D341Med (cell line): ENCODE measurements at places on chromosomes 13 and 19.

DNA sequence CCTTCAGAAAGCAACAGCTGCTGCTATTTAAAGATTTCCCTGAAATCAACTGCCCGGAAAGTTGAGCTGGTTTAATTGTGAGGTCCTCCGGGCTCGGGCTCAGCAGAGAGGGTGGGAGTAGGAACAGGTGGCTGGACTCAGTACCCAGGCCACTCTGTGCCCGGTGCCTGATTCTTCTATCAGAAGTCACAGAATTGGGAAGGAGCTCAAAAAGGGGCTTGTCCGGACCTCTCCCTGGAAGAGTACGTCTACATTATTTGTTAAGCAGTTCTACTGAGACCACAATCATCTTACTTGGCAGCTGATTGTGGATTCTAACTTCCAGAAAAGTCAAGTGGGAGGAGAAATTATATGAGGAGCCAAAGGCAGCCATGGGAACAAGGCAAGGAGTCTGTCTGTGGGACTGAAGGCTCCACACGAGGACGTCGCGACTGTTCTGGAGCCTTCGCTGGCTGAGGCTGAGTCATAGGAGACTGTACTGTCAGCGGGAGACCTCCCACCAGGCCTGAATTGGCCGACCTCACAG, 91.7 kb upstream of the ANKRD10 start:
- no peak for DNase-seq

- no peak for DNase-seq
Observed at GRCh38 chr19:2791876-2792275, 6.6 kb downstream of the THOP1 start.

DNA sequence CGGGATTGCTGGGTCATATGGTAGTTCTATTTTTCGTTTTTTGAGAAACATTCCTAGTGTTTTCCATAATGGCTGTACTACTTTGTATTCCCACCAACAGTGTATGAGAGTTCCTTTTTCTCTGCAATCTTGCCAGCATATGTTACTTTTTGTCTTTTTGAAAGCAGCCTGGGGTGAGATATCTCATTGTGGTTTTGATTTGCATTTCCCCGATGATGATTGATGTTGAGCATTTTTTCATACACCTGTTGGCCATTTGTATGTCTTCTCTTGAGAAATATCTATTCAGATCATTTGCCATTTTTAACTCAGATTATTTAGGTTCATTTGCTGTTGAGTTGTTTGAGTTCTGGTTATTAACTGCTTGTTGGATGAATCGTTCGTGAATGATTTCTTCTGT, 18.5 kb upstream of the ATP12A start:
- no peak for DNase-seq

GRCh38 chr13:110644892-110645521, 29.7 kb downstream of the NAXD start:
- DNase-seq, result peak; percentile 57

GRCh38 chr19:55176076-55176475, 4.0 kb downstream of the SYT5 start:
- DNase-seq, result no peak

DNA sequence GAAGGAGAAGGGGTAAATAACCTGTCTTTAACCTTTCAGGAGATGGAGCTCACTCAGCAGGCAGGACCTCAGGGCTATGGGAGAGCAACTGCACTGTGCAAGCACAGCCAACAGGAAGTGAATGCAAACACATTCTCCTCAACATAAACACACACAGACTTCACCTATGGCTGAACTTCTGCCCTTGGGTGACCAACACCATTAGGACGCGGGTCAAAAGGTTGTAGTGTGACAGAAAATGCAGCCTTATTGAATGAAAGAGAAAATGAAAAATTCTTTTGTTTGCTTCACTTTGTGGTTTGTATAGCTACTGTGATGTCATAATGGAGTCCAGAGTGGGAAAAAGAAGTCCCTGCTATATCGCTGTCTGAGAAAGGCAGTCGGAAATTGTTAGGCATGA, 323.0 kb downstream of the NDFIP2 start:
- no peak for DNase-seq

GRCh38 chr19:16327911-16328823, 3.5 kb downstream of the KLF2 start:
- no peak for DNase-seq

DNA sequence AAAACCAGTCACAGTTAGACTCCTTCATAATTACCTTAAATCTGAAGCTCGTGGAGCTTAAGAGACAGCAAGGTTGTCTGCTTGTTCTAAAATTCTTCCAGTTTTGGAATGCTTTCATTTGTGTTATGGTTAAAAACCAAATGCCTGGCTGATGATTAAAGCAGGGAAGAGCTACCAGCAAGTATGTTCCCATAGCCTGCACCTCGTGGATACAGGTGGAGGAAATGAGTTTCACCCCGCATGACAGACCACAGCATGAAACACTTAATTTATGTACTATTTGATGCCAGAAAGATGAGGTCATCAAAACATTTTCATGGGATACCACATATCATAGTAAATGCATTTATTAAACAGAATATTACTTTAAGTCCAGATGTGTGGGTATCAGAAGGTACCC, 416 bp upstream of the DOCK9 start:
- no peak for DNase-seq

DNA sequence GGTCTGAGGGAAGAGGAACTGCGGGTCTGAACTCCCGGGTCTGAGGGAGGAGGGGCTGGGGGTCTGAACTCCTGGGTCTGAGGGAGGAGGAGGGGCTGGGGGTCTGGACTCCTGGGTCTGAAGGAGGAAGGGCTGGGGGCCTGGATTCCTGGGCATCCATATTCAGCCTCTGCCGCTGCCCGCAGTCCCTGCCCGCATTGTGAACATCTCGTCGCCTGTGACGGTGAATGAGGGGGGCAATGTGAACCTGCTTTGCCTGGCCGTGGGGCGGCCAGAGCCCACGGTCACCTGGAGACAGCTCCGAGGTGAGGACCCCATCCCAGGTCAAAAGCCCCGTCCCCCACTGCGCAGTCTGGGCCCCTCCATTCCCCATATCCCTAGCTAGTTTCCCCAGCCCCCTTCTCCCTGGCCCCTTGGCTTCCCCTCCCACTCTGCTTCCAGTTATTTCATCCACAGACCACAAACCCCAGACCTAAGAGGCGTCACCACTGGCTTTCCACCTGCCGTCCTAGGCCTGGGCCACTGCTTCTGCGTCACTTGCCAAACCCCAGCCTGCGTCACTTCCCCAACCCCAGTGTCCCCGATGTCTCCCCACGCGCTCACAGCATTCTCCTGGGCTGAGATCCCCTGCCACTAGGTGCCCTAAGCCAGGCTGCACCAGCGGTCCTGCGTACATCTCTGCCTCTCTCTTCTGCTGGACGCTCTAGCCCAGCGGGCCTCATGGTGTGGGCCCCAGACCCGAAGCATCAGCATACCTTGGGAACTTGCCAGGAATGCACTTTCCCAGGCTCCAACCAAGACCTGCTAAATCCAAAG, 13.9 kb downstream of the IGLON5 start:
- DNase-seq, result peak; percentile 25

DNA sequence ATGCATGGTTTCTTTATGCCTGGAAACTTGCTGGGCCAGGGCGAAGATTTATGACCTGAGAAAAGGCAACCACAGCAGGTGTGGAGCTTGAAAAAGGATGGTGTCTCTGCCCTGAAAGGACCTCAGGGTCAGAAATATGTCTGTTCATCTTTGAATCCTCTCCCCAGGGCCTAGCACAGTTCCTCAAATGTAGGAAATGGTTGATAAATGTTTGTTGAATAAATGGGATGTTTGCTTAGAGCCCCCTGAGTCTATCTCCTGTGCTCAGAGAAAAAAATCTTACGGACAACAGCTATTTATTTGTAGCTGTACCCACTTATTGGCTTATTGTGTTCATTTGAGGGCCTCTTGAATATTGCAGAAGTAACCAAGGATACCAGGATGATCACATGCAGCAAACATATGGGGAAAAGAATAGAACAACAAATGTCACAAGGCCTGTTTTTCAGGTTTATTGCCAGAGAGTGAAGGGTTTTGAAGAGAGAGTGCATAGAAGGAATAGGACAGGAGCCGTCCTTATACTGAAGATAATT, 114.5 kb downstream of the KLF5 start:
- DNase-seq, result no peak

- no peak for DNase-seq
Observed at GRCh38 chr19:40717325-40717879, 490 bp downstream of the ITPKC start.

DNA sequence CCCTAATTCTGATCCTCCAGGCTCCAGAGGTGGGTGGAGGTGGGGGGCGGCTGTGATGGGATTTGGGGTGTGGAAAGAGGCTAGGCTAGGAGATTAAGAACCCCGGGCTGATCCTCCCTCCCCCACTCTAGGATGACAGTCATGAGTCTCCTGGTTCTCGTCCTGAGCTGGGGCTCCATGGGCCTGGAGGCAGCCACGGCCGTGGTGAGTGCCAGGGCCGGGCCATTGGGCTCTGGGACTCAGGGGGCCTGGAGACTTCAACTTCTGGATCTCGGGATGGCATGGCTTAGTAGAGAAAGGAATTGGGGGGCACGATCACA, 13.9 kb downstream of the TTYH1 start:
- peak; percentile 33 for DNase-seq

GRCh38 chr19:47272448-47273312, 2.0 kb upstream of the INAFM1 start:
- peak; percentile 87 for DNase-seq

GRCh38 chr19:57850553-57851017, 926 bp downstream of the ZNF587 start:
- peak; percentile 60 for DNase-seq

DNA sequence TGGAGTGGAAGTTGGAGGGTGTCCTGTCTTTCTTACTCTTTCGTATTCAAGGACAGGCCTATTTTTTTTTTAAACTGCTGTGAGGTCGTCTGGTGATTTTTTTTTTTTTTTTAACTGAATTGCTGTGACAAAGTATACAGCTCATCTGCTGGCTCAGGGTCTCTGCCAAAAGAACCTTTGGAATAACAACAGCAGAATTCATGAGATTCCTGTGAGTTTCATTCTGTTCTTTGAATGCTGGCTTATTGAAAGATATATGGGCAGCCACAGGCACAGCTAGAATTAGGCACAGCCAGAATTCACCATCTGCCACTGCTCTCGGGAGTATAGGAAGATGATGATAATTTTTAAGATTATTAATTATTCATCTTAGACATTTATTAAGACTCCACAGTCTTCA, 21.4 kb upstream of the FRY start:
- no peak for DNase-seq

DNA sequence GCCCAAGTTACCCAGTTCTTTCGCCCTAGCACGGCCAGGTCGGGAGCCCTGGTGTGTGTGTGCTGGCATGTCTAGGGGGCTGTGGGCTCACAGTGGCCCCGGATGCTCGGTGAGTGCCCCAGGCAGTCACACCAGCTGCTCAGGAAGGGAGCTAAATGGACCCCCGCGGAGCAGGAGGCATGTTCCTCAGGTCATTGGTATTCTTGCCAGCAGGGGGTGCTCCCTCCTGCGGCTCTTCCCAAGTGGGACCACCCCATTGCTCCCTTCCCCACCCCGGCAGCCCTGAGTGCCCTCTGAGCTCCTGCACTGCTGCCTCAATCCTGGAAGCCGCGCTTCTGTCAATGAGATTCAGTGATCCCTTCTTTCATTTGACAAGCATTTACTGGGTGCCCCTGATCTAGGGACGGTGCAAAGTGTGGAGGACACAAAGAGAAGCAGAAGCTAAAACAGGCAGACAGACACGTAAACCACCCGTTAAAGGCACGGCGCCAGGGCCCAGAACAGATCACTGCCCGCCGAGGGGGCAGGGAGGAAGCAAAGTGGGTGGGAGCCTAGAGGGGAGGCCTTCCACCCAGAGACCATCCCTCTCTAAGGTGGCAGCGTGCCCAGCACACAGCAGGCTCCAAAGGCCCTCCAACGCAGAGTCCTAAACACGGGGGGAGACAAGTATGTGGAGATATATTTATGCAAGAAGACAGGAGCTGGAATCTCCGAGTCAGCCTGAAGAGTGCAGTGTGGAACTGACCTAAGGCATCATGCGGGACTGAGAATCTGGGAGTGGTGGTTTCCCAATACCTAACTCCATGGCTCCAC, 5.2 kb upstream of the ADPRHL1 start:
- peak; percentile 69 for DNase-seq

DNA sequence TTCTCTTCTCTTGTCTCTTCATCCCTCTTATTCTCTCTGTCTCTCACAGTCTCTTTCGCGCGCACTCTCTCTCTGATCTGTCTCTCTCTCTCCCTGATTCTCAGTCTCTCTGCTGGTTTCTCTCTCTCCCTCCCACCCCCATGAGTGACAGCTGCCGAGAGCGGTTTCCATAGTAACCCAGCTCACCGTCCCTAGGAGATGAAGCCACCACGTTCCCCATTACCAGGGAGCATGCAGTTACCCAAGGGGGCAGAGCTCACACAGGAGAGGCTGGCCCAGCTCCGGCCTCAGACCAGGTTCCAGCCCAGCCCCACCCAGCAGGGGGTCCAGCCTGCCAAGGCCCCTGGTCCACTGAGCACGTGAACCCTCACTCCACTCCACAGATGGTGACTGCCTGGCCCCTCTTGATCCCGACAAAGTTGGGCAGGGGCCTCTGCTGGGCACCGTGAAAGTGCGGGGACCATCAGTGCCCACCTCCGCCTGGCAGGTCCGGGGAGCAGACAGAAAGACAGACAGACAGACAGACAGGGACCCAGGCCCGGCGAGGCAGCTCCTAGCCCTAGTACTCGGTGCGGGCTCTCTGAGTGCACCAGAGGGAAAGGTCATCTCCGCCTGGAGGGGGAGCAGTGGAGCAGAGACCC, 50.6 kb downstream of the CELF5 start:
- no peak for DNase-seq

DNA sequence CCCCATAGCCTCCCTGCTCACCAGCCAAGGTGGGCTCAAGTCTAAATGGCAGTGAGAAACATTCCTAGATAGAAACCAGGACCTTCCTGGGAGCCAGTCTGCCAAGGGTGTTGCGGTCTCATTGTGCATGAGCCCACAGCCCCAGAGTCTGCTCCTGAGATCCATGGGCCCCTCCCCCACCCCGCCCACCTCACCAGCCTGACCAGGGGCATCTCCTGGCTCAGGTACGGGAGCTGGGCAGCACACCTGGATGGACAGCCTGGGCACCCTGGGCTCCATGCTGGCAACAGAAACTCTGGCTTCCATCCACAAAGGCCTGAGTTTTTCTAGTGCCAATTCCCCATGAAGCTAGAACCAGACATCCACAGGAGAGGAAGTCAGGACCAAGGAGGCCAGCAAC, 65.6 kb downstream of the RAB20 start:
- DNase-seq, result no peak

DNA sequence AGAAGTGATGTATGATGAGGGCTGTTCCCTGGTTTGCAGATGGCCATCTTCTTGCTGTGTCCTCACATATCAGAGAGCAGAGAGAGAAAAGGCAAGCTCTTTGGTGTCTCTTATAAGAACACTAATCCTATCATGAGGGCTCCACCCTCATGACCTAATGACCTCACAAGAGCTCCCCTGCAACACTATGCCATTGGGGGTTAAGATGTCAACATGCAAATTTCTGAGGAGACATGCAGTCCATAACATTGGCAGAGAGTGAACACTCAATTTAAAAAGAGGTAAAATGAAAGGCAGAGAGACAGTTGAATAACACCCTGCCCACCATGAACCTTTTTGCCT, 10.9 kb downstream of the FAM187B start:
- DNase-seq, result no peak
